ENCODE measurements at places on chromosomes 7 and 10. TPM values are rescaled to one million over a fixed set of nuclear protein-coding genes. Genes with fewer than 3 reads are reported as not detected.

FAM25G gene
- total RNA-seq: not detected

PNLIP gene
- not detected for total RNA-seq

ADAM12 gene
- not detected for total RNA-seq

SUN3 gene
- not detected for total RNA-seq

ZWINT gene
- total RNA-seq: not detected

CAMK2B gene
- 3.2 TPM for total RNA-seq

C10orf95 gene
- not detected for total RNA-seq

SPAM1 gene
- not detected for total RNA-seq
